ENCODE measurements at places on chromosomes 2 and 18.

- DNase-seq: no peak
These were observed 88.4 kb downstream of the EHD3 start for GRCh38 chr2:31322371-31322770.

GRCh38 chr2:240024766-240025165 is 376 bp downstream of the NDUFA10 start:
- no peak for DNase-seq

GRCh38 chr2:172088245-172089004 is 3.1 kb downstream of the DLX1 start:
- DNase-seq: no peak

- DNase-seq: no peak
These were observed 217.8 kb downstream of the CDH2 start for GRCh38 chr18:27959101-27959500.

- no peak for DNase-seq
These were observed 2.5 kb downstream of the KLHL30 start for GRCh38 chr2:238140721-238141540.

GRCh38 chr2:178233428-178233827 is 39.1 kb downstream of the OSBPL6 start:
- no peak for DNase-seq

All from activated CD8-positive, alpha-beta memory T cell treated with anti-CD3 and anti-CD28 coated beads for 1 hour (primary cell).